ENCODE measurements at places on chromosomes 3 and 15.

DNA sequence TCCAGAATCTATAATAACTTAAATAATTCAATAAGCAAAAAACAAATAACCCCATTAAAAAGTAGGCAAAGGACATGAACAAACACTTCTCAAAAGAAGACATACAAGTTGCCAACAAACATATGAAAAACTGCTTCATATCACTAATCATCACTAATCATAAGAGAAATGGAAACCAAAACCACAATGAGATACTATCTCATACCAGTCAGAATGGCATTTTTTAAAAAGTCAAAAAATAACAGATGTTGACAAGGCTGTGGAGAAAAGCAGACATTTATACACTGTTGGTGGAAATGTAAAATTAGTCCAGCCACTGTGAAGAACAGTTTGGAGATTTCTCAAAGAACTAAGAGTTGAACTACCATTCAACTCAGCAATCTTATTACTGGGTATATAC lies 19.5 kb upstream of the ZMAT3 start:
- no peak for DNase-seq

GRCh38 chr3:16739541-16740105 lies 134.4 kb upstream of the DAZL start:
- no peak for DNase-seq

- no peak for DNase-seq
Observed at GRCh38 chr3:143918848-143919247, 52.8 kb upstream of the DIPK2A start.

DNA sequence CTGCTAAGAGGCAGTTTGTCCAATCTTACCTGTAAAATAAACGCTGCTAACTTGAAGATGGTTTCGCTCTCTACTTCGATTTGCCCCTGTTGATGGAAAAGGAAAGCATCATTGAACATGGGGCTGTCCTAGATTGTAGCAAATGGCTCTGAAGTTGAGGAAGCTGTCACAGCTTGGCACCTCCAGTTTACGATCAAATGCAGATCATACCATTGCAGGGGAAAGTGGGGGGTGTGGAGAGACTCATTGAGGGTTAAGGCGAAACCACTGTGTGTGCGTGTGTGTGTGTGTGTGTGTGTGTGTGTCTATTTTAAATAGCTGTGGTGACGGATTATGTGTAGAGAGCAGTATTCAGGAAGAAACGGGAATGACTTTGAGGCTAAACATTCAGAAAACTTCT lies 127.6 kb upstream of the LMOD3 start:
- DNase-seq: peak; percentile 20

- DNase-seq: peak; percentile 95
Observed at GRCh38 chr3:66220602-66221377, at the start of gene SLC25A26. Gene SLC25A26 (plus strand): TSS chr3:66221001. CDS start chr3:66221095, 94 bp downstream.

DNA sequence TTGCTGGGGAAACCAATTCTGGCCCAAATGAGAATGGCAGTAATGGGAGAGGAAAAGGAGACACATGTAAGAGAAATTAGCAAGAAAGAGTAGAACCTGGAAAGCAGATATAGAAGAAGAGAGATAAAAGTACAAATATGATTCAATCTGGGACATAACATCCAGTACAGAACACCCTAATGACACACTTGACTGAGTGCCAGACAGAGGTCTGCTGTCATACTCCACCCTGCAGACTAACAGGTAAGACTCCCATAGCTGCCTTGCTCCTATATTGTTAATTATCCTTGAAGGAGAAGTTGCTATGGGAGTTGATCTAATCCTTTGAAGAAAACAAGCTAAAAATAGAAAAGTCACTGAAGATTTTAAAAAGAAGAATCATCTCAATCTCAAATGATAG lies 21.1 kb downstream of the CCPG1 start:
- no peak for DNase-seq

DNA sequence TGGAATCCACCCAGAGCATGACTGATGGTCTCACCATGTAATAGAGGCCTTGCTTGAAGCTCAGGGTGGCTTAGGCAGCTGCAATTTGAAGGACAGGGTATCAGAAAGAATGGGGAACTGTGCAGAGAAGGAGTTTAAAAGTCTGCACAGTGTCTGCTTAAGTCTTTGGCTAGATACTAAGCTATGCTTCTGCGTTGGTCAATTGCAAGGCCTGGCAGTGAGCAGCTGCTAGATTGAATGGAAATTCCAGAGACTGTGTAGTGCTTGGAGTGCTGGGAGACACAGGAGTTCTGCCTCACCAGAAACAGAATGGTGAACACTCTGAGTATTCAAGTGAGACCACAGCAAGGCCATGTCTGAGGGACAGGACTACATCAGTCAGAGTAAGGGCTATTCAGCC lies 17.3 kb upstream of the ATP10A start:
- no peak for DNase-seq

- DNase-seq: no peak
Observed at GRCh38 chr15:50496692-50497091, 49.8 kb downstream of the USP50 start.

DNA sequence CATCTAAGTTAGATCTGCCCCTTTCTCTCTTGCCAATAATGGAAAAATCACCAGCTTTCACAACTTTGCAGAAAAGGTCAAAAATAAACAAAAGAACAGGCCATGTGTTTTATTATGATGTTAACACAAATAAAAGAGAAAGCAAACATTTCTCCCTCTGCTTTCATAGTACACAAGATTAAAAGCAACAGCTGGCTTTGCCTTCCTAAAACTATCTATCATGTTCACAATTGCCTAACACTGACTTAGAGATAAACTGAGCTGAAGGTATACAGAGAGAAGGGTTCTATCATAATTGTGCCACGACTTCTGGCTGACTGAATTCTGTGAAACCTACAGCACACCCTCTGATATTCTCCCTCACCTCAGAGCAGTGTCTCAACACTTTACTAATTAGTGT lies 29.4 kb downstream of the AADAC start:
- DNase-seq: no peak

DNA sequence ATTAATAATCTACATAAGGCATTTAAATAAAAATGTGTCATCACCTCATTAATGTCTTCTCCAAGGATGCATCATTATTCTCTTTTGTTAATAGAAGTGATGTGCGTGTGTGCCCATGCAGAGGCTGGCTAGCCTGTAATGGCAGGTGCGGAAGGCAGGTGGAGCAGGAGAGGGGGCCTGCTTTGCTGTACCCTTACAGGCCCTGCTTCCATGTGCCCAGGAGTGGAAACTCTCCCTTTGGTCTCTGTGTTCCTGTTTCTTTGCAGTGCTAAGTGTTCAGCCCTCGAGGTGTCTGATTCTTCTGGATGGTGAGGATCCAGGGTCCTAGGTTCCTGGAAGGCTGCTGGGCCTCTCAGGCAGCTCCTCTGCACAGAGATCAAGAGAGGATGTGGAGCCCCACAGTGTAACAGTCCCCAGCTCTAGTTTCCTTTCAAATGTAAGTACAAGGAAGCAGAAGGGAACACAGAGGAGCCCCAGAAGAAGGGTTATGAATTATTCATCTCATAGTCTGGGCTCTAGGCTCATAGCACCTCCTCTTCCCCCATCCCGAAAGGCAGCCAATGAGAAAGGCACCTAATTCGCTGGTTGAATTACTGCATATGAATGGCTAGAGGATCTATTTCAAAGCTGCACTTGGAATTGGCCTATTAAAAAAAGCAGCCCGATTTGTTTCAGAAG lies 39.2 kb upstream of the AGBL1 start:
- no peak for DNase-seq

DNA sequence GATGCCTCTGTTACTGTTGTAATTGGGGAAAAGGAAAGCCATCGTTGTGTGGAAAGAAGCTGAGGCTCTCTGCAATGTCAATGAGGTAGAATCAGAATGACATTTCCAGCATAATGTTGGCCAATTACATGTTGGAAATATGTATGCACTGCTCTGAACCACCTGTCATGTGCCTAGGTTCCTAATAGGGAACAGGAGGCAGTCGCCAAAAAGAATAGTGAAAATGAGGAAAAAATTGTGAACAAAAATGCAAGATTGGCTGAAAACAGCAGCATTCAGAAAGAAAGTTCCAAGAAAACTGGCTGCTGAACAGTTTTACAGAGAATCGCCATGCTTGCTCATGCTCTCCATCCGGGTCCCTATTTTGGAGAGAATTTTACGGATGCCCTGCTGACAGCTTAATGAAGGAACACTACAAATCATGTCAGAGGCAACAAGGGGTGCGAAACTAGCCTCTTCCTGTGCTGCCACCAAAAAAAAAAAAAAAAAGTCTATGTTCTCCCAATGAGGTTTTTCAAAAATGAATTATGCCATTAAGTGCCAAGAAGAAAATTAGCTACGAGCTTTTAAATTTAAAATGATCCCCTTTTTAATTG lies 305.9 kb upstream of the ARRDC4 start:
- DNase-seq: no peak

DNA sequence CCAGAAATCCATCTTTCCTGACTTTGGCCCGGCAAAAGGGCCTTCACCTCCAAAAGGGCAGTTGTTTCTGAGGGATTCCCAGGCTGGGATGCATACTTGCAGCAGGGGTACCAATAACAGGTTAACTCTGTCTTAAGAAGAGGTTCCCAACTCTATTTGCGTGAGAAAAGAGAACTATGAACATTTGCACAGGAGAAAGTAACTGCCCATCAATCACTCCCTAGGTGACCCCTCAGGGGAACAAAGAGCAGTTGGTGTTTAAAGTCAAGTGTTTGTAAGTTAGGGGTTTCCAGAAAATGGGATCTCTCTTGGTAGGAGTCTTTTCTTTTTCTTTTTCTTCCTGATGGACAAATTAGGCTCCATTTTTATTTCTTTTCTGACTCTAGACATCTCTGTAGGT lies 97.3 kb downstream of the EPHB1 start:
- no peak for DNase-seq

DNA sequence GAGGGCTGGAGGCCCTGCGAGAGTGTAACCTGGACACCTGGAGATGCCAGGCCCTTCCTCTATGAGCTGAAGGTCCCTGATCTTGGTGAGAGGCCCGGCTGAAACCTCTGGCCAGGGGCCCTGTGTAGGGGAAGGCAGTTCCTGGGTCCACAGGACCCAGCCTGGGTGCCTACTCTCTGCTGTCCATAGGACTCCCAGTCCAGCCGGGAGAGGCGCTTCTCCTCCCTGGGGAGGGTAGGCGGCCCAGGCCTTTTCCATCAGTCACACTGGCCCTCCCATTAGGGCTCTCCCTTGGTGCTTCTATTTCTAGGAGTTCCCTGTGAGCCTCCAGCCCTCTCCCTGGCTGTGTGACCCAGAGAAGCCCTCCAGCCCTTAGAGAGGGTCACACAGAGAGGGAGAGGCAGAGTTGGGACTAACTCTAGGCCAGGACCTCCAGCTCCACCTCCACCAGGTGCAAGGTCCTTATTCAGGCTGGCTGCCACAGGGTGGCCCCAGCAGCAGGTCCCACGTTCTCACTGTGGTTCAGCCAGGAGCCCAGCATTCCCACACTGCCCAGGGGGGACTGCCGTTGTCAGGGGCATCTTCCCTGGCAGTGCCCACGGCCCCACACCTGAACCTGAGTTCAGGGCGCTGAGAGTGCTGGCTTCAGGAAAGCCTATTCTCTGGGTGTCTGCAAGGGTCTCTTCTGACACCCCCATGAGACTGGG lies 146.8 kb downstream of the SMAD6 start:
- DNase-seq: no peak

GRCh38 chr15:89107984-89108383 lies 19.7 kb downstream of the ABHD2 start:
- DNase-seq: no peak

- DNase-seq: peak; percentile 37
Observed at GRCh38 chr3:16177962-16178627, 3.6 kb downstream of the GALNT15 start.

DNA sequence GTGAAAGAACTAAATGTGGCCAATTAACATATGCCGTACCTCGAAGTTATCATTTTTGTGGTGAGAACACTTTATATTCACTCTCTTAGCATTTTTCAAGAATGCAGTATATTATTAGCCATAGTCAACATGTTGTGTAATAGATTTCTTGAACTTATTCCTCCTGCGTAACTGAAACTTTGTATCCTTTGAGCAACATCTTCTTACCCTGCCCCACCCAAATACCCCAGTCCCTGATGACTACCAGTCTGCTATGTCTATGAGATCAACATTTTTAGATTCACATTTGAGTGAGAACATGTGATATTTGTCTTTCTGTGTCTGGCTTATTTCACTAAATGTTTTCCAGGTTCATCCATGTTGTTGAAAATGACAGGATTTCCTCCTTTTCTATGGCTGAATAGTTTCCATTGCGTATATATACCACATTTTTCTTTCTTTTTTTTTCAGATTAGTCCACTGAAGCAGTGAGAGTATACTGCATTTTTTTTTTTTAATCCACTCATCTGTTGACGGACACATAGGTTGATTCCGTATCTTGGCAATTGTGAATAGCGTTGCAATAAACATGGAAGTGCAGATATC lies 12.7 kb upstream of the KBTBD8 start:
- DNase-seq: no peak

GRCh38 chr3:116254541-116254940 lies 190.7 kb downstream of the LSAMP start:
- no peak for DNase-seq

GRCh38 chr3:138092023-138092422 lies 23.4 kb downstream of the DZIP1L start:
- no peak for DNase-seq

- no peak for DNase-seq
Observed at GRCh38 chr3:57864853-57865252, 108.7 kb downstream of the SLMAP start.

- DNase-seq: no peak
Observed at GRCh38 chr3:189276444-189277219, 104.9 kb downstream of the TPRG1 start.

- DNase-seq: no peak
Observed at GRCh38 chr3:157429708-157430107, 6.9 kb upstream of the PTX3 start.

DNA sequence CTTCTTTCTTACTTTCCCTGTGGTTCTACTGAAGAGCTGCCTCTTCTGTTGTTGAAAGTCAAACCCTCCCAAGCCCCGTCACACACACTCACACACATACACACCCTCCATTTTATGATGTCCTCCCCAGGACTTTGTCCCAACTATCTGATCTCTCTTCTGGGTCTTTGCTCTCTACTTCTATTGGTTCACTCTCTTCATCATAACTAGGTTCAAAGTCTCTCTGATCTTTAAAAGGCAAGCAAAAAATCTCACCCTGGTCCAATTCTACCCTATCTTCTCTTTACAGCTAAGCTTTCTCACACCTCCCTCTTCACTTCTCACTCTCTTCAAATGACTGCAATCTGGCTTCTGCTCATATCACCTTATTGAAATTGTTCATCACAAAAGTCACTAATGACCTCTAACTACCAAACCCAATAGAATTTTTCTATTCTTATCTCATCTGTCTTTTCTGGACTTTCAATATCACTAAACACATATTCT lies 34.8 kb downstream of the LRRFIP2 start:
- no peak for DNase-seq
